ENCODE measurements at places on chromosomes 1 and 21.

- DNase-seq, result no peak
Observed at GRCh38 chr1:178510155-178510554, 2.8 kb upstream of the TEX35 start.

DNA sequence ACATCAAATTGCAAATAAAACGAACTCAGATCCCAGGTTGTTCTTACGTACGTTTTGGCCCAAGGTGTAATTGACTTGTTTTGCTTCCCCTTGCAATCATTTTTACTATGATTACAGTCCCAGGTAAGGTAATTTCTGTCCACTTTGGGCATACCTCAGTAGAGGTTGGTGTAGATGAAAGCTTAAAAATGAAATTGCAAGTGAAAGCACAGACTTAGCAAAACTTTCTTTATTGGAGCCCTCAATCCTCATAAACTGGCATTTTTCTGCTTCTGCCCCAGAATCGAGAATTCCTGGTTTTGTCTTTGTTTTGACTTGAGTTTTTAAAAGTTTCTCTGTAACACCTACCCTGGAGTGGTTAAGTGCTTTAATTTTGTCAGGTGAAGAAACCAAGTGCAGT lies 9.4 kb downstream of the MRPS6 start:
- DNase-seq, result no peak

- no peak for DNase-seq
Observed at GRCh38 chr1:87600854-87601253, 272.2 kb downstream of the LMO4 start.

GRCh38 chr1:220950576-220950975 lies 71.3 kb downstream of the HLX start:
- no peak for DNase-seq

- DNase-seq, result no peak
Observed at GRCh38 chr1:172105230-172105629, 263.9 kb downstream of the DNM3 start.

GRCh38 chr1:178506177-178506576 lies 6.7 kb upstream of the TEX35 start:
- DNase-seq, result no peak

- DNase-seq, result peak; percentile 28
Observed at GRCh38 chr1:48203287-48203900, 19.1 kb upstream of the SLC5A9 start.

GRCh38 chr1:9062021-9062471 lies 7.4 kb downstream of the SLC2A5 start:
- DNase-seq, result no peak

GRCh38 chr1:147168626-147169058 lies 3.6 kb downstream of the PRKAB2 start:
- DNase-seq, result peak; percentile 45

GRCh38 chr1:65963156-65963888 lies 170.6 kb downstream of the PDE4B start:
- no peak for DNase-seq

GRCh38 chr1:94737124-94737998 lies 82.8 kb upstream of the SLC44A3 start:
- no peak for DNase-seq

DNA sequence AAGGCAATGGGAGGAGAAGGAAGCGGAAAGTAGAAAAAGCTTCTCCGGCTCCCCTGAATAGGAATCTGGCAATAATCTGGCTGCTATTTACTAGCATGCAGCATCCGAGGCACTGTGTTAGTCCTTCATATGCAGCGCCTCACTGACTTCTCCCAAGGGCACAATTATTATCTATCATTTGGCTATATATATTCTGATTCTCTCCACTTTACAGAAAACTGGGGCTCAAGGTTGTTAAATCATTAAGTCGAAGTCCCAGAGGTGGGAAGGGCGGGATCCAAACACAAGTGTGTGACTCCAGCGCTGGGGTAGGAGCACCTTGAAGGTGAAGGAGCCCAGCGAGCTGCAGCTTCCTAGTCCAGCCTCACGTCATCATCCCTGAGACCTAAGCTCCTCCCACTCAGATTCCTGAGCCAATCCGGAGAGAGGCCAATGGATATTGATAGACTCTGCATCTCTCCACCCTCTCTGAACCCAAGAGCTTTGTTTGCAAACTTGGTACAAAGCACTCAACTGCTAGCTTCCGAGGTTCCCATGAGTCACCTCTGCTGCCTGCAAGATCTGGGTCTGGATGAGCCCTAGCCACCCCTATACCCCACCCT lies 16.6 kb upstream of the EYA3 start:
- no peak for DNase-seq

DNA sequence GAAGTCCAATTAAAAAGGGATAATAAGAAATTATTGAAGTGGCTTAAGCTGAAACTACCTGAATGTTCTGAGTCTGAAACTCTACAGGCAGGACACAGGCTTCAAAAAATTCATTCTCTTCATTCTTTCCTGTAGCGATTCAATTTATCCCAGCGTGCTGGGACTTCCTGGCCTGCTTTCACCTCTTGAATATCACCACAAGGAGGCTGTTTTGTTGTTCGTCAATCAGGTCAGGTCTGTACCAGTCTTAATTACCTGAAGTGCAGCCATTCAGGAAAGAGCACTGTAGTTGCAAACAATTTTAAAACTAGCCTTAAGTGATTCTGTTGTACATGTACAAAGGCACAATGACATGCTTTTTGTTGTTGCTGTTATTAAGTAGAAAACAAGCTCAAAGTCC lies 38.4 kb downstream of the FYB2 start:
- no peak for DNase-seq

GRCh38 chr1:109025694-109026093 lies 16.2 kb downstream of the WDR47 start:
- no peak for DNase-seq

DNA sequence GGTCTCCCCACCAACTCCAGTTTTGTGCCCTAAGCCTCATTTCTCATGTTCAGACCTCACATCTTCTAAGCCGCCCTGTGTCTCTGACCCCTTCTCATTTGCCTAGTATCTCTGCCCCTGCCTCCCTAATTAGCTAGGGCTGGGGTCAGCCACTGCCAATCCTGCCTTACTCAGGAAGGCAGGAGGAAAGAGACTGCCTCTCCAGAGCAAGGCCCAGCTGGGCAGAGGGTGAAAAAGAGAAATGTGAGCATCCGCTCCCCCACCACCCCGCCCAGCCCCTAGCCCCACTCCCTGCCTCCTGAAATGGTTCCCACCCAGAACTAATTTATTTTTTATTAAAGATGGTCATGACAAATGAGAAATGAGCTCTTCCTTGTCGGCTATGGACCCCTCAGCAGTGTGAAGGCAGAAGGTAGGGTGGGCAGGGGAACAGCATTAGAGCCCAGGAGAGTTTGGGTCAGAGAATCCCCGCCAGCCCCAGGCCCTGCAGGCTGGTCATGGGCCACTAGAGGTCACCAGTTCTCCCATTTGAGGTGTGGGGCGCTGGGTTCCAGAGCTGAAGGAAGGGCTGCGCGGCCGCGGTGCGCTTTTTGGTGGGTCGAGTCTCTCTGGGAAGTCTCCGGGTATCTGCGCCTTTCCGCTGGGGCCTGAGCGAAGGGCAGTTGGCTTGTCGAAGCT lies 11.5 kb downstream of the ADAMTSL4 start:
- DNase-seq, result peak; percentile 92

Data from NCI-H1694 (cell line).